Astrocyte (in vitro differentiated cells and primary cell): ENCODE measurements at places on chromosomes 1 and 21.

DNA sequence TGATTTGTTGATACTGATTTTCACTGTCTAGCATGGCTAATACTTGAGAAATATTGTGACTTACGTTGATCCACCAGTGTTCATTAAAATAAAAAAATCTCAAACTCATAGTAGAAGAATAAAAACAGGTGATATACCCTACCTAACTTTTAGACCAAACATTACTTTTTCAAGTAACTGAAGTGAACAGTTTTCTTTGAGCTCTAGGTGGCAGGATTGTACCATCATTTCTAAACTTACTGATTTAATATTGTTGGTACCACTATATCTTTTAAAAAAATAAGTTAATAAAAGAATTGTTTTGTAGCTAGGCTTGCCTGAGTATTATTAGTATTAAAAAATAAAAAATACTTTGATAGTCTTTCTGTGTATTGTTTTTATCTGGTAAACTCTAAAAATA is 21.5 kb downstream of the CDC73 start:
- DNase-seq, result no peak

GRCh38 chr1:168734271-168734670 is 5.3 kb upstream of the DPT start:
- no peak for DNase-seq

- DNase-seq, result no peak
Observed at GRCh38 chr21:45613396-45613795, 30.1 kb upstream of the PCBP3 start.

DNA sequence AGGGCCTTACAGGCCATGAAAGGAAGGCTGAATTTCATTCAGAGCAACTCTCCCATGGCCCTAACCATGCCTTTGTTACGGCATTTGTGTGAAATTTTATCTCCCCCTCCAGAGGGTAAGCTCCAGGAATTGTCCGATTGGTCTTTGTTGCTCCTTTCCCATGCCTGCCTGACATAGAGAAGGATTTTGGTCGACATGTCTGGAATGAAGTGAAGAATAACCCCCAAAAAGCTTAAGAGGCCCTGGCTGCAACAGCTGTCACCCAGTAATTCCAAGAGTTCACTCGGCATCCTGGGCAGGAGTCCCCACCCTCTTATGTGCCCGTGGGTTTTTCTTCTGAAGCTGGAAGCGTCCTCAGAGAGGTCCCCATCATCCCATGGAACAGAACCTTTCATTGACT is 20.6 kb downstream of the CDA start:
- DNase-seq, result no peak

- no peak for DNase-seq
Observed at GRCh38 chr1:226937940-226938725, 2.0 kb upstream of the COQ8A start.

DNA sequence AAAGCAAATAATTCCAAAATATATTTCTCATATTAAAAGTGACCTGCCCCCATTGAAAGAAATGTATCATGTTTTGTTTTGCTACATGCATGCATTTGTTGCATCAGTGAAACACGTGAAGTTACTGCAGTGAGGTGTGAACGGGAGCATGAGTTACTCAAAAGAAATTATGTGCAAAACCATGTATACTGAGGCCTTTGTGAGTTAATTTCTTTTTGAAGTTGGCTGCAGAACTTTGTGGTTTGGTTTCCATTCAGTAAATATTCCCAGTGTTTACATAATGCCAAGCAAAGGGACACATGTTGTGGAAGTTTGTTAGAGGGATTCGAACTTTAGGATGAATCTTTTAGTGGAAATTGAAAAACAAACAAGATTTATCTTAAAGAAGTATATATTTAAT is 619.4 kb upstream of the ADAMTS5 start:
- no peak for DNase-seq

DNA sequence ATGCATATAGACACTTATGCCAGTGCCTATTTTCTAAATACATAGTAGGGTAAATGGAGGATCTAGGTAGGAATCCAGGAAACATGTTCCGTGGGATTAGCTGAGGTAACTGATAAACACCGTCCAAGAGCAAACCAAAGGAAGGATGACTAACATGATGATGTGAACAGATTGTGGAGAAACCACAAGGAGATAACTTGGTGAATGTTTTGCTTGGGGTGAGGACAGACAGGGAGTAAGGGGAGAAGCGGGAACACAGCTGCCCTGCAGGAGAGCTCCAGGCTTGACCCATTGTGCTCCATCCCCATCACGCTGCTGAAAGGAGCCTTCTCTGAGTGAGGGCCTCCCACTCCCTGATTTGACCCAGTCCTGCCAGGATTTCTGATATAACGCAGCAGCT is 87.0 kb upstream of the ZC3H11B start:
- peak; percentile 98 for DNase-seq

- DNase-seq, result no peak
Observed at GRCh38 chr1:213982672-213983492, 4.9 kb upstream of the PROX1 start.

- no peak for DNase-seq
Observed at GRCh38 chr1:7289694-7290093, 481.4 kb upstream of the VAMP3 start.

- no peak for DNase-seq
Observed at GRCh38 chr1:160419838-160420169, 19.4 kb downstream of the VANGL2 start.

GRCh38 chr1:16922885-16923431 is 1.2 kb downstream of the CROCC start:
- DNase-seq, result no peak

DNA sequence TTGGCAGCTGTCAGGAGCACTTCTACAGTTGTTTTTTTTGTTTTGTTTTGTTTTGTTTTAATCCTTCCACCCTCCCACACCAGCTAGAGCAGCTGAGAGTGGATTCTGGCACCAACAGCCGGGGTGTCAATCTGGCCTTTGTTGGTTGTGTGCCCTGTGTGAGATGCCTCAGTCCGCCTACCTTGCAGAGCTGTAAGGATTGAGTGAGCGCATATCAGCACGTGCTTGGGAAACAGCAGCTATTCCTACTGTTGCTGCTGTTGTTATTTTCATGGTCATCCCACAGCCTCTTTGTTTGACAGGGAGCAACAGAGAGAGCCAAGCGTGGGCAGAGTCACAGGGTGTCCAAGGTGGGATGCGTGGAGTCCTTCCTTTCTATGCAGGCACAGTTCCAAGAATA is 50.4 kb downstream of the PGBD5 start:
- DNase-seq, result no peak

GRCh38 chr1:154335025-154335714 is 9.8 kb downstream of the ATP8B2 start:
- DNase-seq, result peak; percentile 51

DNA sequence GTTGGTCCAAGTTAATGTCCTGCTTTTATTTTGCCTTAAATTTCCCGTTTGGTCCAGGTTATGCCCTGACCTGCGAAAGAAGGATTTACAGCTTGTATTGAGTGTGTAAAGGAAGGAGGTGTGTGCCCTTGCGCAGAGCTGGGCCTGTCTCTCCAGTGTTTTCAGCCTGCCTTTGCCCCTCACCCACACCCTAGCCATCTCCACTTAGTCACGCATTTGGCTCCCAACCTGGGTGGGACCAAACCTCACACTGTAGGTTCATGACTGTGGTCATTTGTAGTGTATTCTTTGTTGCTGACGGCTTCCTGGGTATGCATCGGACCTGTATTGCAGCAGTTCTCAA is 572 bp upstream of the SRSF10 start:
- DNase-seq, result peak; percentile 78

- no peak for DNase-seq
Observed at GRCh38 chr1:1427106-1427819, 6.2 kb upstream of the ANKRD65 start.

DNA sequence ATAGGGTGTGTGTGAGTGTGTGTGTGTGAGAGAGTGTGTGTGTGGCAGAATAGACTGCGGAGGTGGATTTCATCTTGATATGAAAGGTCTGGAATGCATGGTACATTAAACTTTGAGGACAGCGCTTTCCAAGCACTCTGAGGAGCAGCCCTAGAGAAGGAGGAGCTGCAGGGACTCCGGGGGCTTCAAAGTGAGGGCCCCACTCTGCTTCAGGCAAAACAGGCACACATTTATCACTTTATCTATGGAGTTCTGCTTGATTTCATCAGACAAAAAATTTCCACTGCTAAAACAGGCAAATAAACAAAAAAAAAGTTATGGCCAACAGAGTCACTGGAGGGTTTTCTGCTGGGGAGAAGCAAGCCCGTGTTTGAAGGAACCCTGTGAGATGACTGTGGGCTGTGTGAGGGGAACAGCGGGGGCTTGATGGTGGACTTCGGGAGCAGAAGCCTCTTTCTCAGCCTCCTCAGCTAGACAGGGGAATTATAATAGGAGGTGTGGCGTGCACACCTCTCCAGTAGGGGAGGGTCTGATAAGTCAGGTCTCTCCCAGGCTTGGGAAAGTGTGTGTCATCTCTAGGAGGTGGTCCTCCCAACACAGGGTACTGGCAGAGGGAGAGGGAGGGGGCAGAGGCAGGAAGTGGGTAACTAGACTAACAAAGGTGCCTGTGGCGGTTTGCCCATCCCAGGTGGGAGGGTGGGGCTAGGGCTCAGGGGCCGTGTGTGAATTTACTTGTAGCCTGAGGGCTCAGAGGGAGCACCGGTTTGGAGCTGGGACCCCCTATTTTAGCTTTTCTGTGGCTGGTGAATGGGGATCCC is 18.3 kb upstream of the HDAC1 start:
- no peak for DNase-seq

DNA sequence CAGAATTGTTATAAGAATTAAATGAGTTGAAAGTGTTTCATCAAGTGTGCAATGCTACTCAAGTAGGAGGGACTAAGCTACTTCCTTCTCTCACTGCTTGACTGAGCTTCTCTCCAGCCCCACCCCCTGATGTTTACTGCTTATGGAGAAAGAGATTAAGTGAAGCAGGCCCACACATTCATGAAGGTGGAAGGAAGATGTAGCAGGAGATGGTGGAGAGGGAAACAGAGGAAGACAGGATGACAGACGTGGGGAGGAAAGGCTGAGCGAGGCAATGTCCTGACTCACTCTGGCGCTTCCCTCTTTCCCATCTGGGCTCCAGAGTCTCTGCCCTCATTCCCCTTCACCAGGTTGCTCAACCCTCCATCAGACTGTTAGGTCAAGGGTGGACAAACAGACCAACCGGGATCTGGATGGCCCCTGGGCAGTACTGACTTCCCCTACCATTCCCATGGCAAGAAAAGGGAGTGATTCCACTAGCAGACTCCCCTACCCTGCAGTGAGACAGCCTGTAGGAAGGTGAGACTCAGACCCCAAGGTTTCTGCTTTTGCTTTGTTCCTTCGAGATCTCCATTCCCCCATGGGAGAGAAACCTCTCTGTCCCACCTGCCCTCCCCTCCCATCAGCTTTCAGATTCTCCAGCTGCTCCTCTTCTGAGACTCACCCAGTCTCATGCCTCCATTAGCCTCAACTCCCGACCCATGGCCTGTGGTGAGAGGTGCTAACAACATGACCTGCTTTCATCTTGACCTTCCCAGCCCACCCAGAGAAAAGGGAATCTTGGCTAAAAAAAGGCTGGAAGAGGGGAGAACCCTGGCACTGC is 3.1 kb upstream of the ARHGEF2 start:
- DNase-seq, result peak; percentile 68

GRCh38 chr1:106435269-106435668 is 621.2 kb upstream of the PRMT6 start:
- no peak for DNase-seq

DNA sequence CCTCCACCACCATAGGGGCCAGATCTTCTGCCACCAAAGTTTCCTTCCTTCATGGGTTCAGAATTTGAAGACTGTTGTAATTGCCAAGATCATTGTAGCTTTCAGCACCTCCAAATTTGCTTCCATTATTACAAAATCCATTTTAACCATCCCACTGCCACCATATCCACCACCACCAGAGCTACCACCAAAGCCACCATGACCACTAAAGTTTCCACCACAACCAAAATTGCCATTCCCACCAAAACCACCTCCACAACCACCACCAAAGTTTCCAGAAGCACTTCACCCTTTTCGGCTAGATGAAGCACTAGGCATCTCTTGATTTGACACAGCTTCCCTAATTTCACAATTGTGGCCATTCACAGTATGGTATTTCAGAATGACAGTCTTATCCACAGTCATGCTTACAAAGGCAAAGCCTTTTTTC is 45.2 kb downstream of the SLC30A7 start:
- DNase-seq, result no peak

- peak; percentile 39 for DNase-seq
Observed at GRCh38 chr1:211603191-211603701, 24.3 kb upstream of the SLC30A1 start.

DNA sequence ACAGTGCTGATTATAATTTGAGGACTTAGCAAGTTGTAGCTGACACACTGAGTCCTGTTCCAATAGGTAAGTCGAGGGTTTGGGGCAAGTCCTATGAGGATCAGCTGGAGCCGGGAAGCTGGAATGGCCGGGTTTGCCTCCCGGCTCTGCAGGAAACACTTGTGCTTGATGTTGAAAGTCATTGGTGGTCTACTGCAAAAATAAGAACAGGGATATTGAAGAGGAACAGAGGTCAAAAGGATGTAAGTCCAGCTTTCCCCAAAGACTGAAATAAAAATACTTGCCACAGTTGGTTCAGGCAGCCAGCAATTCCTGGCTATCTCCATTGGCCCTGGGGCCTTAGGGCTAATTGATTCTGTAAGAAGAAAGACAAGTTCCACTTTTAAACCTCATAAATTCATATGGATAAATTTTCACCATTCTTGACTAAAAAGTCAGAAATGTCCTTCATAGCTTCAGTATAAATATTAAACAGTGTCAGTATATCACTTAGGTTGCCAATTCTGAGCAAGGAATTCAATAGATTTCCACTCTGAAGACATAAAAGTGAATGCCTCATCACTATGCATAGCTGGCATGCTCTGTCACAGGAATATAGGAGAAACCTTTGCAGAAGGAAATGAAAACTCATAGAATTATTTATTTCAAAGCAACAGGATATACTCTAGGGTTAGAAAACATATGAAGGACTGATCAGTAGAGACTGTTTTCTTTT is 165.2 kb downstream of the AK5 start:
- no peak for DNase-seq

DNA sequence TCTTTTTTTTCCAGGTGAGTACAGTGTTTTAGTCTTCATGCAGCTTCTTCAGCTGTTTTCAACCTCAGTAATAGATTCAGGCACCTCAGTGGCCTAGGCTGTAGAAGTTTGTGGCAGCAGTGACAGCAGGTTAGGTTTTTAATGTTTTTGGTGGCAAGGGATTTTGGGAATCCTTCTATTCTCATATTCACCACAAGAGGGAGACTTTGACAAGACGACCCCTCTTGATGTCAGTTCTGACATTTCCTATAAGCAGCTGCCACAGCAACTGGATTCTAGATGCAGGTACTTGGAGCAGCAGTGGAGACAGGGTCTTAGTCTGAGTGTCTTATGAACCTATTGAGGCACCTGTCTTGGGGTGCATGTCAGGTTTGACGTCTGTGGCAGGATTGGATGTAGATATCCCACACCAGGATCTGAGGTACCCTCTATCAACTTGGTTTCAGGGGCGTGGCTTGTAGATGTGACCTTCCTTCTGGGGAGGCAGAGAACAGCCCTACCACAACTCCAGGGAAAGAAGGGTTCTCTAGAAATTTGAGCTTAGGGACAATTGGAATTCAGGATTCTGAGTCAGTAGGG is 1104.2 kb upstream of the TMPRSS15 start:
- no peak for DNase-seq

DNA sequence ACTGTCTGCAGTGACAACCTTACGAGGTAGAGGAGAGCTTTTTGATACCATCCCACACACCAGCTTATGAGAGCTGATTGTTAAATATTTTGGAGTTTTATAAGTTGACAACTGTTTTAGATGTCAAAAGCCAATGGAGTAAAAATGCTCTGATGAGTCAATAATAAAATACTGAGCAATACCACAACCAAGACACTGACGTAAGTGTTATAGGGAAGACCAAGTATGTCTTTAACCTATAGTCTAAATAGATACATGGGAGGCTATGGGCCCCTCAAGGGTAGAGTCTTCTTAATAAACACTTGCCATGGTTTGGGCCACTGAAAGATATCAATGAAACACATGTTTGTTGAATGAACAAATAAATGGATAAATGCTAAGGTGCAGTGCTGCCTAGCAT is 49.2 kb downstream of the DUSP10 start:
- DNase-seq, result no peak
